NCI-H187 treated with DMSO at 0.1 percent for 48 hours (cell line): ENCODE measurements at places on chromosomes 6 and 20.

- no peak for DNase-seq
Observed at GRCh38 chr20:33351696-33352095, 49.6 kb downstream of the CDK5RAP1 start.

- no peak for DNase-seq
Observed at GRCh38 chr6:7106215-7106751, 1.5 kb upstream of the RREB1 start.

GRCh38 chr6:5280920-5281319, 19.6 kb downstream of the FARS2 start:
- no peak for DNase-seq

DNA sequence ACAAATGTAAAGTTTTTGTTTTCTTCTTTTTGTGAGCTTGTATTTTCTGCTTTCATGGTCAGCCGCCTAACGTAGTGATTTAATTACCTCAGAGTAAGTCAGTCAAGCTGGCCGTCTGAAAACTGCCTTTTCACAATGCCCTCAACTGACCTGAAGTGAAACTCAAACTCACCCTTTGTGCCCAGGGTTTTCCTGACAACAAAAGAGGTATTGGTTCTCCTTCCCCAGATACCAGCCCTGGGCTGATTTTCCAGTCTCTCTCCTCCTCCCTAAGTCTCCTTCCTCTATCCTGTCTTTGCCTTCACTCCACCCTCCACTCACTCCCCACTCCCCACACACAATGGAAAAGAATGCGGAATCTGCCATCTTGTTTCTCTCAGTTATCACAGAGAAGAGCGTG, 184.5 kb upstream of the HEY2 start:
- DNase-seq: no peak

GRCh38 chr6:34414999-34415858, 10.6 kb downstream of the RPS10 start:
- no peak for DNase-seq
